ENCODE measurements at places on chromosomes 1 and 21. TPM values are rescaled to one million over a fixed set of nuclear protein-coding genes. Genes with fewer than 3 reads are reported as not detected.

The ZNF648 gene
- 0.43 TPM for polyA plus RNA-seq

The KIF21B gene
- polyA plus RNA-seq: 3.2 TPM

The NOS1AP gene
- polyA plus RNA-seq: 9.6 TPM

The SORT1 gene
- 50.9 TPM for polyA plus RNA-seq

The QSOX1 gene
- 62.6 TPM for polyA plus RNA-seq

The PRDX6 gene
- 330 TPM for polyA plus RNA-seq

The DISP3 gene
- 1.8 TPM for polyA plus RNA-seq

The MAP3K6 gene
- polyA plus RNA-seq: 9.7 TPM

The LCE2B gene
- polyA plus RNA-seq: not detected

The IL10 gene
- 0.39 TPM for polyA plus RNA-seq

The CNKSR1 gene
- polyA plus RNA-seq: 20.0 TPM

The TMCC2 gene
- 7.9 TPM for polyA plus RNA-seq

DNA sequence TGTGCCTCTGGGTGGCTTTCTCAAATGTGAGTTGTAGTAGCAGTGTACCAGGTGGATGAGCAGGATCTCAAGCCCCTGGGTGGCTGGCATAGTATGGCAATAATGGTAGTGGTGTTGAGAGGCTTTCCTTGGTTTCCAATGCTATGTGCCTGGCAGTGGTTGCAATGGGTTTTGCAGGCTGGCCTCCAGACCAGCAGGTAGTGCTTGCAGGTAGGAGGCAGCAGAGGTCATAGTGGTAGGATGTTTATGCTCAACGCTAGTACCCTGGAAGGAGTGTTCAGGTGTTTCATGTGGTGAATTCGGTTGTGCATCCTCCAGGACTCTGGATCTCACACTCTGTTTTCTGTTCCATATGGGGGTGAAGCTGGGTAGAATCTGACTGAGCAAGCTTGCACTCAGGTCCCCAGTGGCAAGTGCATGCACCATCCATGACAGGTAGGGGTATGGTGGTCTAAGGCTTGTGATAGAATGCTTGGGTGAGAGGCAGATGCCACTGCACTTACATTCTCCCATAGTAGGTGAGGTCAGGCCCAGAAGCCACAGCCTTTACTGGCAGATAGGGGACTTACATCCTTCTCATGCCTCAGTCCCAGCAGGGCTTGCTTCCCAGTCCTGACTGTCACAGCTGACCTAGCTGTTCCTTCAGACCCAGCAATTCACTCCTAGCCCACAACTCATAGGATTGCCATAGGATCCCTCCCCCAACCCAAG lies 410.5 kb upstream of the LRRC7 start:
- DNase-seq: no peak

DNA sequence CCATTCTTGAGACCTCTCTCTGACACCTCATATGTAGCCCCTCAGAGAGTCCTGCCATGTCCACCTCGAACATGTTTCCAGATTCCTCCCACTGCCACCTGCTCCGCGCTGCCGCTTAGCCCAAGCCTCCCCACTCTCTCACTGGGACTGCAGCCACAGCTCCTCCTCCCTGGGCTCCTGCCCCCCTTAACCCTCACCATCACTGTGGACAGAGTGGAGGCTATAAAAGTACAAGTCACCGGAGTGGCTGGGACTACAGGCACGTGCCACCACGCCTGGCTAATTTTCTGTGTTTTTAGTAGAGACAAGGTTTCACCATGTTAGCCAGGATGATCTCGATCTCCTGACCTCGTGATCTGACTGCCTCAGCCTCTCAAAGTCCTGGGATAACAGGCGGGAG lies 77.0 kb downstream of the VWA5B1 start:
- DNase-seq: no peak

- DNase-seq: no peak
These were observed 101.1 kb downstream of the UBIAD1 start for GRCh38 chr1:11373895-11374747.

GRCh38 chr1:157245823-157246222 lies 107.6 kb upstream of the ETV3 start:
- DNase-seq: no peak

DNA sequence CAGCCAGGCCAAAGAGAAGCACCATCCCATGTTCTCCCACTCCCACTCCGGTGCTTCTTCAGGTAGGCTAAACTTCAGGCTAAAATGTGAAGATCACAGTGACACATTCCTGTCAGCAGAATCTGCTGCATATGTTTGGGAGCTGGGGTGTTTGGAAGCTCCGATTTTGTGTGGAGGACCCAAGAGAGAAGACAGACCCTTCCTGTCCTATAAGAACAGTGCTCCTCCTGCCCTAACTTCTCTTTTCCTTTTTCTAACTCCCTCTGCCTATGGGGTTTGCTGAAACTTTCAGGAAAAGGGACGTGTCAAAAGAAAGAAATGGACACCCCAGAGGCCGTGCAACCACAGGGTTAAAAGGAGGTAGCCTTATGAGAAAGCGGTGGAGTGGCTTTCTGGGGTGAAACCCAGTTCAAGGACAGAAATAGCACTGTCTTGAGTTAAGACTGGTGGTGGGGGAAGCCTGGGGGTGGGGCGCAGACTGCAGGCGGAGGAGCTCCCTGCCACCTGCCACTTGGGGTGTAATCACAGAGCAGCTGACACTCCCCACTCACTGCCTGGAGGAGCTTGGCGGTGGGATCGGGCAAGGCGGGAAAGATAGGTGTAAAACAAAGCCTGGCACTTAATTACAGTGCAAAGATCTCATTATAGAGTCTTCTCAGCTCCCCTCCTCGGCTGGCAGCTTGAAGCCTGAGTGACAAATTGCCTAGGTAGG lies 645 bp upstream of the TLR5 start:
- DNase-seq: no peak

GRCh38 chr21:46065914-46066551 lies 31.9 kb upstream of the COL6A2 start:
- DNase-seq: no peak

DNA sequence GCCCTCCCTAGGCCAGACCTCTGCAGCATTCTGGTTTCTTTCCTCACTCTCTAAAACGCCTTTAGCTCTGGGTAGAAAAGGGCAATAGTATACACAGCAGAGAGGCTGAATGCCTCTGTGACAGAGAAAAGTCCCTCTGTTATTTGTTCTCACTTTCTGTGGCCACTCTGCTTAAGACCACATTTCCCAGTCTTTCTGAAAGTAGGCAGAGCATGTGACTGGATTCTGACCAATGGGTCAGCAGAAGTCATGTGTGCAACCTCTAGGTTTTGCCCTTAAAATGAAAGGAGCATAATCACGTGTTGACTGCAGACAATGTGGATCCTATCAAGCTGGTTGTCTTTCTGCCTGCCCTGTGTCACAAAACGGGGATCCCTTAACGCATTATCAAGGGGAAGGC lies 79.7 kb upstream of the MARK1 start:
- no peak for DNase-seq

- DNase-seq: no peak
These were observed 28.6 kb upstream of the ZNF496 start for GRCh38 chr1:247360116-247360898.

DNA sequence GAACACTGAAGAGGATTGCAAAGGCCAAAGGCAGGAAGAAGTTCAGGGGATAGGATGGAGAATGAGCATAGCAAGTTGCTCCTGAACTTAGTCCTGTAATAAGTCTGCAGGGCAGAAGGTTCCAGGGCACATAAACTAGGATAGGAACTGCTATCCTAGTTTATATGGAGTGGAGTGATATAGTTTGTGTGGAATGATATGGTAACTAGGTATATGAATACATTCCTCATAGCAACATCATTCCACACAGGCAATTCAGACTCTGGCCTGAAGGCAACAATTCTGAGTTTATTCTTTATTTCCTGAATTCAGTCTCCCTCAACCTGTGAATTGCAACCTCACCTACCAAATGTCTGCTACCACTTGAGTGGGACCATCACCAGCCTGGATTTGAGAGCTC lies 154.9 kb upstream of the GREM2 start:
- DNase-seq: no peak

DNA sequence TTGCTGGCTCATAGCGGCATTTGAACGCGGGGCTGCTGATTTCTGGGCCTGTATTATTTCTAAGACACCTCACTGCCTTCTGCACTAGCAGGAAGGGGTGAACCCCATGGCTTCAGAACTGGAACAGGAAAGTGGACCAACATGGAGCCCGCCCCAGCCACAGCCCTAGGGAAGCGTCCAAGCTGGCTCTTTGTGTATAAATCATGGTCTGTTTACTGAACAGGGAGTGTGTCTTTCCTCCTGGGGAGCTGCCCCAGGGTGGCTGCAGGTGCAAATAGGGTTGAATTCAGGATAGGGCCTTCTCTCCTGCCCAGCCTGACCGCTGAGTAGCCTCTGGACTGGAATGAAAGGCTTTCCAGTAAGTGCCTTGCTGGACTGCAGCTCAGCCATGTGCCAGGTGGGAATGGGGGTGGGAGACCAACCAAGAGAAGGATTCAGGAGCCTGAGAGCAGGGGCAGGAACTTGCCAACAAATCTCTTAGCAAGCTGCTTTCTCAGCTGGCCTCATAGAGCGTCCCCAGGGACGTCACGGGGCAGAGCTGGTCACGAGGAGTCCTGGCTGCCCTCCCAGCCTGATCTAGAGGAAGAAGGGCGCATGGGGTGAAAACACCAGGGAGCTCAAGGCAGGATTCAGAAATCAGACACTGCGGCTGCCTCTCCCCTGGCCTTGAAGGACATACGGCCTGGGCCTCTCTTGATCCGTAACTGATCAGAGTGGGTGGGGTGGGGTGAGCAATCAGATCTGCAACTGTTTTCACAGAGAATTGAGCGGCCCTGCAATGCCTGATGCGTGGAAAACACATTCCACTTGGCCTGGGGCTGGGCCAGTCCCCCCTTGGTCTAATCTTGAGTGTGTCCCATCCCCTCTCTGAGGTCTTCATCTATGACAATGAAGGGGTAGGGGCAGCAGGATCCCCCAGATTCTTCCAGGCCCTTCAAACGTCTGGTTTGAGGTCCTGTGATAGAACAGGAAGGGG lies 56.5 kb upstream of the SELENON start:
- no peak for DNase-seq

- DNase-seq: no peak
These were observed 199.1 kb downstream of the SLC45A1 start for GRCh38 chr1:8516793-8517556.

DNA sequence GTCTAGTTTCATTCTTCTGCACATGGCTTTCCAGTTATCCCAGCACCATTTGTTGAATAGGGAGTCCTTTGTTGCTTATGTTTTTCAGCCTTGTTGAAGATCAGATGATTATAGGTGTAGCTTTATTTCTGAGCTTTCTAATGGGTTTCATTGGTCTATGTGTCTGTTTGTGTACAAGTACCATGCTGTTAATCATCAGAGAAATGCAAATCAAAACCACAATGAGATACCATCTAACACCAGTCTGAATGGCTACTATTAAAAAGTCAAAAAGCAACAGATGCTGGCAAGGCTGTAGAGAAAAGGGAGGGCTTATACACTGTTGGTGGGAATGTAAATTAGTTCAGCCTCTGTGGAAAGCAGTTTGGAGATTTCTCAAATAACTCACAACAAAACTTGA lies 321.5 kb upstream of the PTBP2 start:
- DNase-seq: no peak

GRCh38 chr1:161115132-161115711 lies 2.6 kb downstream of the PFDN2 start:
- no peak for DNase-seq

DNA sequence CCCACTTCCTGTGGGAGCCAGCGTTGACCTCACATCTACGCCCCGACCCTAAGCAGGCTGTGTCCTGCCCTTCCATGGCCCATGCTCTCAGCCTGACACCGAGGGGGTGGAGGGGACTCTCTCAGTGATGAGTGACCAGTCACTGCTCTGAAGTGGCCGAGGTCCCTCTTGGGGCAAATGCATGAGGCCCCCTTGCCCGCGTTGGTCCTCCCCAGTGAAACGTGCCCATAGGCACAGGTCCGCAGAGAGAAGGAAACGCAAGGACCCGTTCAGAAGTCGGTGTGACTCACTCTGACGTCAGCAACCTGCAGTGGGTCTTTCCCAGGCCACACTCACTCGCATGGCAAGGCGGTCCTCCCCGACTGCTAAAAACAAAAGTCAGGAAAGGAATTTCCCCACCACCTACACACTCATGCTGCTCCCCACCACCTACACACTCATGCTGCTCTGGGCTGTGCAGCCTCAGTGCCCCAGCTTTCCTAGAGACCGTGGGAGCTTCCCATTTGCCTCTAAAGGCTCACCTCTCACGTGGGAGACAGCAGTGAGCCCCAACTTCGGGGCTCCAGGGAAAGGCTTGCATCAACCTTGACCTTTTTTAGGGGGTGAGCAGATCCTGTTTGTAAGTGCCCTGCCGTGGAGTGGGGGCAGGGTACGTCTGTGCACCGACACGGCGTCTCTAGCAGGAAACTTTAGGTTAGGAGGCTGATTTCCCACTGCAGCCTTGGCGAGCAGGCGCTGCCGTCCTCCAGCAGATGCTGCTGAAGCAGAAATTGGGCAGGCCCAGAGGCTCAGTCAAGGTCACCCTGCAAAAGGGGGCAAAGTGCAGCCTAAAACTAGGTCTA lies 11.4 kb downstream of the UBASH3A start:
- no peak for DNase-seq

DNA sequence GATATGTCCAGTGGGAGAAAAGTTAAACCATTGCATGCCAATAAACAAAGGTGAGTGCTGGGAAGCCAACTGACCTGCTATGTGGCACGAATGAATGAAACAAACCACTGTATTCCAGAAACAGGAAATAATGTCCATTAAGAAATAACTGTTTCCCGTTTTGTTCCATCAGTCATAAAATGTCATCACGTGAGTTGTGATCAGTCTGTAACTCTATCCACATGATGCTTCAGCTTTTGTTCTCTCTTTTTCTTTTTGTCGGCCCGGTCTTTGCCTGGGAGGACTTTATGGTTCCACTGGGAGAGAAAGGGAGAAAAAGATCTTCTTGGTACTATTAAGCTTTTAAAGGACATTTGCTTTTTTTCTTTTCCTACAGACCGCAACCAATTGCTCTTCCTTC lies 179.9 kb downstream of the TGFB2 start:
- no peak for DNase-seq

GRCh38 chr21:35530766-35531165 lies 481.7 kb upstream of the RUNX1 start:
- DNase-seq: no peak

DNA sequence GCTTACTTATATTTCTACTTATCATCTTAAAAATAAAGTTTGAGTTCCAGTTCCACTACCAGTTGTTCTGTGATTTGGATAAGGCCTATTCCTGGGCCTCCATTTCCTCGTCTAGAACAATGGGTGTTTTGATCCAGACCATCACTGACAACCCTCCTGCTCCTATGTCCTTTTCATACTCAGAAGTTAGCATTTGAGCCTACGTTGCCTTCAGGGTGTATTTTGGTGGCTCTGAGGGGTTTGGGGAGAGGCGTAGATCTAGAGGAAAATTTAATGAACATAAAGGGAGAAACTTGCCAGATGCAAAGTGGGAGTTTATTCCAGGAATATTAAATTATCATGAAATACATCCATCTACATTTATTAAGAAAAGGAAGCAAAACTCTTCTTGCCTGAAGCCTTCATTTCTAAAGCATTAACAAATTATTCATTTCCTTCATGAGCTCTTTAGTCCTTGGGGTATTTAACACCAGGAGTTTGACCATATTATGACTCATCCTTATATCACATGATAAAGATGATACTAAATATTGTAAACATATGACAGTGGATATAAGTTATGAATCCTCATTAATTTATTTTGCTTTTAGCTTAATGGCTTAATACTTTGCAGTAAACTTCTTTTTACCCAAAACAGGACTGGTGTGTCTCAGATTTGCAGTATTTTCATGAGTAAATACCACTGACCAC lies 47.2 kb upstream of the SYT14 start:
- DNase-seq: no peak

GRCh38 chr1:173915596-173915995 lies 1.5 kb downstream of the SERPINC1 start:
- no peak for DNase-seq

GRCh38 chr1:227728059-227728891 lies 6.8 kb downstream of the JMJD4 start:
- peak; percentile 51 for DNase-seq

GRCh38 chr21:33654412-33654811 lies 12.1 kb downstream of the ITSN1 start:
- no peak for DNase-seq
